ENCODE measurements at places on chromosomes 6 and 20.

DNA sequence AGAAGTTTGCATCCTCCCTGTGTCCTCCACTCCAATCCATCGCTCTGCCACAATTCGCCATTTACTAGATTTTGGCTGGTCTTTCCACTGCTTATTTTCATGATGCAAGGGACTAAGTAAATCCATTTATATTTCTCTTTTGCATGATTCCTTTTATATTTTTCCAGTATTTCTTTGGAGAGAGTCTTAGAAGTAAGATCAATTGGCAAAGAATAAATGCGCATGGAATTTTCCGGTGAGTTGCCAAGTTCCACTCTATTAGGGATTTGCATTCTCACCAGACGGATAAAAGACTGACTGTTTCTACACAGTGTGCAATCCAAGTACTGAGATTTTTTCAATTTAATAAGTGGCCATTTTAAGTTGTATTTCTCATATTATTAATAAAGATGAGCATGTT, 91.7 kb upstream of the PHACTR3 start:
- DNase-seq, result no peak

DNA sequence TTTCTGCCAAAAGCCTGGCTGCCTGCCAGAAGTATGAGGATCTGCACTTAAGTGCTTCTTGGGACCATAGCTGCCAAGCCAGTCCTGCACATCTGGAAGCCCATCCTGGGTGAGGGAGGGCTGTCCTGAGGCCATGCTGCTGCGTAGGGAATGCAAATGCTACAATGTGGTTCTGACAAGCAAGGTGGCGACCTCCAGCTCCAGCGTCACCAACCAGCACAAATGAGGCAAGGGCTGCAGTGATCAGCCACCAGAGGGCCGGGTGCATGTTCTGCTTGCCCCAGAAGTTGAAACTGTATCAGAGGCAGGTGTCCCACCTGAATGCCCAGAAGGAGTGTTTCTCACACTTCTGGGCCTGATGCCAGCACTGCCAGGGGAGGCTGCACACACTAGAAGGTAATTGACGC, 99.1 kb upstream of the KCNQ5 start:
- no peak for DNase-seq

GRCh38 chr6:107853230-107853629, 29.1 kb upstream of the SCML4 start:
- DNase-seq, result no peak

- no peak for DNase-seq
These were observed 81.3 kb upstream of the CD93 start for GRCh38 chr20:23167431-23167830.

DNA sequence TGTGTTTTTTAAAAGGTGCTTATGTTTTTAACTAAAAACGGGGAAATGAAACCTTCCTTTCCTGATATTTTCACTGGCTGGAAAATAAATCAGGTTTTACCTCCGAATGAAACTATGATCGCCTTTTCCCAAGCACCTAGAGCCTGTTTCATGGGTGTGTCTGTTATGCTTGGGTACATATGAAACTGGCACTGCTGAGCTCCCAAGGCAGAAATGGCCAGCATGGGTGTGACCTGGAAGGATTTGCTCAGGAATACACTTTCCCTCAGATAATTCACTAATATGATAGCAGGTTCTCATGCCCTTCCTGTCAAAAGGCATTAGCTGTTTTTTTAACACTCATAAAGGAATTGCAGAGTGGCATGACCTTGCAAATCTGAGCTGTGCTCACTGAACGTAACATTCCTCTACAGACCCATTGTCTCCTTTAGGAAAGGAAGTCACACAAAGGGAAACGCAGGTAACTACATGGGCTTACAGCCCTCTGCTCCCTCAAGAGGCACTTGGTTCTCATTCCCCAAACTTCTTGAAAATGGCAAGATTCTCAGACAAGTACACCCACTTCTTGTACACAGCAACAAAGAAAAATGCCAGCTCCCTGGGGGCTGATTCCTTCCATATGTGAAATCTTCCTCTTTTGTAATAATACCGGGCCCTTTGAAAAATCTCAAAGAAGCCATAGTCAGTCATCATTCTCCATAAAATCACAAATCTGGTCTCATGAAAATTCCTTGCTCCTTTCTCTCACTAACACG, 72.7 kb downstream of the METTL24 start:
- DNase-seq, result no peak

GRCh38 chr20:3997446-3997845, 17.9 kb downstream of the RNF24 start:
- DNase-seq, result no peak

DNA sequence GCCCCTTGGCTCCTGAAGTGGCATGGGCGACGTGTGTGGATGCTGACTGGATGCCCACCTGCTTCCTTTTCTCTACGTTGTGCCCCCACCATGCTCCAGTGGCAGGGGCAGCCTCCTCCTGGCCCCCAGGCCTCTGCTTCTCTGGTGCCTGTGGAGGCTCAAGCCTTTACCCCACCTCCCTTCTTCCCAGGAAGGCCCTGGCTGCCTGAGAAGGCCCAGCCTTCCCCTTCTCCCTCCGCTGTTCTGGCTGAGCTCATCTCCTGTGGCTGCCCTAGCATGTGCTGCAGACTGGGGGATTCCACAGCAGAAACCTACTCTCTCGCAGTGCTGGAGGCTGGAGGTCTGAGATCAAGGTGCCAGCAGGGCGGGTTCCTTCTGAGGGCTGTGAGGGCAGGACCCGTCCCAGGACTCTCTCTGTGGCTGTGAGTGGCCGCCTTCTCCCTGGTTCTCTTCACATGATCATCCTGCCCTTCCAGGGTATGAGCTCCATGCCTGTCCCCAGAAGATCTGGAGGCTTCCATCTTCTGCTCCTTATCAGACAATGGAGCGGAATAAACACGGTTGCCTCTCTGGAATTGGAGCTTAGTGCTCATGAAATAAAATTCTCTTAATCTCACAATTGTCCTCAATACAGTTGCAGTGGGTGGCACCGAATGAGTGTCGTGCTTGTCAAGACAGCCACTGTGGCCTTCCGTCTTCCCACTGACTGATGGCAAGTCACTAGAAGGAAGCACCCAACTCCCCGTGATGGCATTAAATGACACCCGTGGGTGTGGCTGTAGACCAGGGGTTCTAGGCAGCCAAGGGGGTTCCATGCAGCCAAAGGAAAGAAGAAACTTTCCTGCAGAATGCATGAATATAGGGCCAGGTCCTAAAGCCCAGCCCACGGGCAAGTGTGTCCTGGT, 25.1 kb downstream of the PHACTR3 start:
- no peak for DNase-seq

DNA sequence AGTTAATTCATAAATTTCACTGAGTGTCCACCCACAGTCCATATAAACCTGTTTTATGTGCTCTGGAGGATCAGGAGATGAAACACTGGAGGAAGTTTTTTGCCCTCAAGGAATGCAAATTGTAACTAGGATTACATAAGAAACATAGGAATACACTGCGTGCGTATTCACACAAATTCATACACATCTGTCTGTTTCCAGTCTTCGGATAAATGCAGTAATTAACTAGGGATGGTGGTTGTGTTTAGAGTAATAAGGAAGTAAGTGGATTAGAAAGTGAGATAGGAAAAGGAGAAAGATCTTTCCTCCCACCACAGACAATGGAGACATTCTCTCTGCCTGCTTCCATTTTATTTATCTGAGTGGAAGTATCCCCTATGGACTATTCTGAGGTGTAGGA, 35.7 kb upstream of the POPDC3 start:
- DNase-seq, result no peak

DNA sequence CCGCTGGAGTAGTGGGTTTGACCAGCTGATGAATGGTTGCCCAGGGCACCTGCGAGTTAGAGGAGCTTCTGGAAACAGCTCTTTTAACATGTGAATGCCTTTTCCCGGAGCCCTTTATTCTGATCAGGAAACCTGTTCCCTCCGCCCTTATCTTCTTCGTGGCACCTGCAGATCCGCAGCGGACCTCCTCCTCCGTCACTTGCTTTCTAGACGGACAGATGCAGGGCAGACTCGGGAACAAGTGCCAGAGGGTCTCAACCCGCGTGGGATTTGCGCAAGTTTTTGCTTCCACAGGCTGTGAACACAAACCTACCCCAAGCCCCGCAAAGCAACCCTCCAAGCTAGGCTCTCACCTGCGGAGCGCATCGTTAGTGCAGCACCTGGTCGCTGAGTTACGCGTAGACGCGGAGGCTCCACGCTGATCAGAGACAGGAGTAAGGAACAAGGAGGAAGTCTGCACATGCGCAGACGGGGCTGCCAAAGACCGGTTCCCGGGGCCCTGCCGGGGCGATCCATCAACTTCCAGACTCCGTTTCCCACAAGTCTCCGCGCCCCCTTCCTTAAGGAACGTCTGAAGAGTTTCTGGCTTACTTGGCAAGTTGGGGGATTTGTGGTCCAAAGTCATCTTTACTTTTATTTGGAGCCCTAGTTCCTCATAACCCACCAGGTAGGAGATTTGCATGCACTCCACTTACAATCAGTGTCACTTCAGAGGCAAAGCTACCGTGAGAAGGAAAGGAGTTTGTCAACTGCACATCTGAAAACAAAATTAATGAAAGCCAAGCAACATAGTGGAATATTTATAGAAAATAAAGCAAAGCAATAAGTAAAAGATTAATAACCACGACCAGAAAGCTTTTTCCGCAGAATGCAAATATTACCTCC, 52.7 kb upstream of the ELMO2 start:
- DNase-seq, result no peak

GRCh38 chr6:89952686-89953085, 58.4 kb downstream of the GJA10 start:
- DNase-seq, result no peak

DNA sequence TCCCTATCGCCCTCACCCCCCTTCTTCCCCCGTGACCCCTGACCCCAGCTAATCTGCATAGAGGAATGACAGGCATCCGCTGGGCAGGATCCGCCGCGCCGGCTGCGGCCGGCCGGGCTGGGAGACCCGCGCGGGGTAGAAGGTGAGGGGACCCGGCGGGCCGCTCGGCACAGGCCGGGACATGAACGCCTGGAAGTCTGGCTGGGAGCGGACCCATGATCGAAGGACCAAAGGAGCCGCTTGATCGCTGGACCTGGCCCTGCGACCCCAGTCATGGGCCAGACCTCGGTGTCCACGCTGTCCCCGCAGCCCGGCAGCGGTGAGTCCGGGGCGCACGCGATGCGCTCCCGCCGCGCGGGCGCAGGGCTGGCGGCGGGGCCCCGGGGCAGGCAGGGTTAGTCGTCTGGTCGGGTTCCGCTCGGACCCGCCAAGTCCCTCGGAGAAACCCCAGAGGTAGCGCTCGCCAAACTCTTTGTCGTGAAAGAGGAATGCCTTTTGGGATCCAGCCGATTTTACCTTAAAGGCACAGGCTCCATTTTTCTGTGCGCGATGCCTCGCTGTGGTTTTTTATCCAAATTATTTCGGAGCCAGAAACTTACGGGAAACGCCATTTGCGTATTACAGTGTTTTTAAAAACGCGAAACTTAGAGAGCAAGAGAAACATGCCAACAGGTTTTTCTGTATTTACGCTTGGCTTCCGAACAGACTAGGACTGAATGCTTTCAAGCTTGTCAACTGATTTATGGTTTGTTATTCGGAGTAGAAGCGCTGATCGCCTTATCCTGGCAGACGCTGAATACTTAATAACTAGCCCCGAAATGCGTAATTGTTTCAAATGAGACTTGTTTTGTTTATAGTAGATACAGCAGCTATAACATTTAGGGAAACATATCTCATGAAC, at the start of gene PHACTR2:
TSS of gene PHACTR2 (plus strand) at position 75 of the 901 bp plus-strand sequence. CDS start at position 274, 199 bp downstream.
- peak; percentile 79 for DNase-seq

DNA sequence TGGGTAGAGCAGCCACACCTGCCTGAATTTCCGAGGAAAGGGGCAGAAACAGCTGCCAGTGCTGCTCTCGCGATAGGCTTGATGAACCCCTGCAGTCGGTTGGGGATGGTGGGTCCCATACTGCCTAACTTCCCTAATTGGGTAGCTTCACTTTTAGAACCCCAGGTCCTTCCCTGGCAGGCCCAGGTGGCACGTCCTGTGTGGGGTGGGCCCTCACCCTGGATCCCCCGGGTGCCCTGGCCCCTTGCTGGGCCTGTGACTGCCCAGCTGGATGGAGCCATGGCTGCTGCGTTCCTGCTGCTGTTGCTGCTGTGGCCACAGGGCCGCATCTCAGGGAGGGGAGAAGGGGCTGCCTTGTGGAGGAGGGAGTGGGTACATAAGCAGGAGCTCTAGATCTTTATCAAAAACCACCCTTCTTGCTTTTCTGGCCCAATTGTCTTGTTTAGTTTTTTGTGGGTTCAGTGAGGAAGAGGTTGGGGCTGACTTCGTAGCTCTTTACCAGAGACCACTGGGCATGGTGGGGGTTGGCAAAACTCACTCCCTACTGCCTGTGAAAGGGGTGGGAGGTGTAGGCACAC, 19.2 kb downstream of the TREML4 start:
- no peak for DNase-seq

GRCh38 chr6:155213611-155214372, 50.0 kb upstream of the CLDN20 start:
- DNase-seq, result no peak

- no peak for DNase-seq
These were observed 105.2 kb downstream of the OR2B2 start for GRCh38 chr6:27806981-27807440.

- DNase-seq, result no peak
These were observed 30.9 kb downstream of the LRRC1 start for GRCh38 chr6:53825532-53826321.

DNA sequence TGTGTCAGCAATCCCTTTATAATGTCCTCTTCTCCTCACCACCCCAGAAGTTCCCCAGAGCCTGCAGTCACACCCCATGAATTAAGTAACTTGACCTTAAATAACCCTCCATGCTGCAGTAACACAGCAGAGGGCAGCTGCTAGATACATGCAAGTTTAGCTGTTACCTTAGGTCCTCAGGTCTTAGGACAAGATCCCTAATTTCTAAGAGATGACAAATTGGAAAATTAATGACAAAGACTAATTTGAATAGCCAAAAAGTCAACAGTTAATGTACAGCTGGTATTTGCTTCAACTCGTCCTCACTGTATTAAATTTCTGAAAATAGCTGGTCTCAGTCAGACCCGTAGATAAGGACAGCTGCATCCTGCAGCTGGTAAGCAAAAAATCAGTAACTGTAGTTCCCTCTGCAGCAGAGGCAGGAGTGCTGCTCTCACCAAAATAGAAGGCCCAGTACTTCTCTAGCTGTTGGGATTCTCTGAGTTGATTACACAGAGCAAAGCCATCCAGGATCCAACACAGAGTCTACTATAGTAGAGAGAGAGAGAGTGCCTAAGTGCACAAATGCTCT, 62.4 kb downstream of the TNFRSF21 start:
- DNase-seq, result no peak

DNA sequence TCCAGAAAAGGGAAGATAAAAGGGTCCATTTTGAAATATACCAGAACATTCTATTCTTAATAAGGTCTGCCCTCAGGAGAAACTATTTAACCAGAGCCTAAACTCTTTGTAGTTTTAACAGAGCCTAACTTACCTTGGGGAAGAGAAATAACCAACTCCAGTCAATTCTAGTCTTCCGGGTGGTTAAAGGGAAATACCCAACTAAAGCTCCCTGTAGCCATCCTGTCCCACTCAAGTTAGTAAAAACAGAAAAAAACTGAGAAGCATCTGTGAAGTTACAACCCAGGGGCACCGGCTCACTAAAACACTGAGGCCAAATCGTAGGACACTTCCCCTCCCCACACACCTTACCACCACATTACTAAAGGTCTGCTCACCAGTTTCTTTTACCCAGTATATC, 23.7 kb downstream of the CEP85L start:
- no peak for DNase-seq
